ENCODE measurements at places on chromosomes 4 and X.

- DNase-seq: no peak
Measured at GRCh38 chr4:179225594-179225993, 1783.4 kb upstream of the AGA start.

- DNase-seq: no peak
Measured at GRCh38 chrX:133796282-133796681, 189.1 kb downstream of the GPC3 start.

- DNase-seq: no peak
Measured at GRCh38 chrX:85026170-85026569, 22.5 kb downstream of the APOOL start.

- no peak for DNase-seq
Measured at GRCh38 chr4:74631338-74631737, 163.0 kb downstream of the BTC start.

GRCh38 chrX:21171181-21171580, 203.0 kb upstream of the CNKSR2 start:
- no peak for DNase-seq

GRCh38 chrX:68443155-68443868, 10.0 kb upstream of the OPHN1 start:
- DNase-seq: no peak

- DNase-seq: no peak
Measured at GRCh38 chrX:131827935-131828334, 195.2 kb upstream of the STK26 start.

DNA sequence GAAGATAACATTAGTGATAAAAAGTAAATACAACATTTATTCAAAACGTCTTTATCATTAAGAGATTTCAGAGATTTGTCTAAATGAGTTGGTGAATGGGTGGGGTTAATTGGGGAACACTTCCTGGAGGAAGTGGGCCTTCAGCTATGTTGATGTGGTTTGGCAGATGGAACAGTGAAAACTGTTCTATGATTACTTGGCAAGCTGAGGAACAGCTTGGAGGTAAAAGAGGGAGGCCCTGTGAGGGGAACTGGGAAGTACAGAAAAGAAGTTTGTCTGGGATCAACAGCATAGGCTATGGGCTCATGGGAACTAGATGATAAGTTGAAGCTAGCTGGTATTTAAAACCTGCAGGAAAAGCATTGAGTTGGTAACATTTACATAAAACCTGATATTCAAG, 26.0 kb downstream of the OCRL start:
- no peak for DNase-seq

DNA sequence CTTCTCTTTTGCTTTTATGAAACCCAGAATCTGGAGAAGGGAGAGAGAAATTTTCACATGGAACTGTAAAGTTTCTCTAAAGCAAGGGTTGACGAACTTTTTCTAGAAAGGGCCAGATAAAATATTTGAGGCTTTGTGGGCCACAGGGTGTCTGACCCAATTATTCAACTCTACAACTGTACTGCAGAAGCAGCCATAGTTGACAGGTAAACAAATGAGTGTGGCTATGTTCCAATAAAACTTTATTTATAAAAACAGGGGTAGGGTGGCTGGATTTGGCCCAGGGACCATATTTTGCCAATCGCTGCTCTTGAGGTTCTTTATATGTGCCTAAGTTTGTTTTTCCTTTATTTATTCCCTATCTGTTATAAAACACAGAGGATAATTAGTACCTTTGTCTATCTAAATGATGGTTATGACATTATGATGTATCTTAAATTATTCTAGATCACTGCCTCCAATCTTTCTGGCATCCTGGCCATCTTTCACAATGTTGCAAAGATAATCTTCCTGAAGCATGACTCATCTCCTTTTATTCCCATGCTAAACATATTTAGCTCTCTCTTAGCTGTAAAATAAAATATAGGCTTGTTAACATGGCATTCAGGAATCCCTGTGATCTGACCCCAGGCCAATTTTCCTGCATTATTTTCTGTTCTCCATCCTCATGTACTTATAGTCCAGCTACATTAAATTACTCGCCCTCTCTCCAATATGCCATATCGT, 106.8 kb upstream of the CBLL2 start:
- no peak for DNase-seq

GRCh38 chr4:165612936-165613335, 234.1 kb downstream of the CPE start:
- DNase-seq: no peak

DNA sequence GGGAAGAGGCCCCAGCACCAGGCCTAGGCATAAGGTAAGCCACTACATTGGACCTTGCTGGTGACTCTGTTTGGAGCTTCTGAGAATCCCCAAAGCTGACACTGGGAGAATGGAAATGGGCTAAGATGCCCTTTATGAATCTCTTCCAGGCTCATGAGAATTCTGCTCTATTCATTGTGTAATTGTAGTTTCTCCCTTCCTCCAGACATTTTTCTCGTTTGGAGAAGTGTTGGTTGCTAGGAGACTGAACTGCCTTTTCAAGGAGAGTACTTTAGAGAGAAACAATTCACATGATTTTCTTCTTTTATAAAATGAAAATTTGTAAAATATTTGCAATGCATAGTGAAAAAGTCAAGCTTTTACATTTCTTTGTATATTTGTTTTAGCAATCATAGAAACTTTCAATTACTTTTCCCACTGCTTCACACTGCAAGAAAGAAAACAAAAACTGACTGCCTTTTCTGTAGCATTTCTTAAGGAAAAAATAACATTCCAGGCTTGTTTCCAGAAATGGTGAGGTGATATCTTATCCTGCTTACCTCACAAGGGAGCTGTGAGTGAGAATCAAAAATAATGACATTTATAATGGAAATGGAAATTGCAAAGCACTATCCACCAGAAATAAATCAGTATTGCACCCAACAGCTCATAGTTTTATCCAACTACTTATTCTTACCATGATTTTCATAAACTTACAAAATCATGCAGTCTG, 24.9 kb upstream of the DCHS2 start:
- no peak for DNase-seq

- DNase-seq: no peak
Measured at GRCh38 chrX:154714925-154715324, 36.0 kb downstream of the GAB3 start.

- no peak for DNase-seq
Measured at GRCh38 chr4:56531823-56532222, 26.2 kb downstream of the ARL9 start.

DNA sequence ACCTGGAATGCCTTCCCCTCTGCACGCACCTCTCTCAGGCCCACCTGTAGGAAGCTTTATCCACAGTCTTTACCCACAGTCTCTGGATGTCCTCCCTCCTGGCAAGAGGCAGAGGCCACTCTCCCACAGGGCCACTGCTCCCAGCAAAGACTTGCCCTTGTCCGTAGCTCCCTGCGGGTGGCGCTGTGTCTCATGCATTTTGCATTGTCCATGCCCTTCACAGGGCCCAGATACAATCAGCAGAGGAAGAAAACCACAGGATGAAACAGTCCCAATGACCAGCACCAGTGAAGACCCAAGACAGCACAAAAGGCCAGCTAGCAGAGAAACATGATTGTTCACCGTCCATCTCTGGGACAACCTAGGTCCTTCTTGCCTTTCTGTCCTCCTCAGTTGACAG, 2.1 kb upstream of the NSG1 start:
- DNase-seq: peak; percentile 62

- DNase-seq: no peak
Measured at GRCh38 chr4:125626946-125627345, 312.2 kb downstream of the FAT4 start.

- no peak for DNase-seq
Measured at GRCh38 chr4:41052287-41052686, 162.1 kb downstream of the APBB2 start.

- DNase-seq: no peak
Measured at GRCh38 chr4:1927675-1928074, 56.5 kb downstream of the NSD2 start.

- DNase-seq: no peak
Measured at GRCh38 chr4:55561889-55562288, 15.2 kb upstream of the CLOCK start.

DNA sequence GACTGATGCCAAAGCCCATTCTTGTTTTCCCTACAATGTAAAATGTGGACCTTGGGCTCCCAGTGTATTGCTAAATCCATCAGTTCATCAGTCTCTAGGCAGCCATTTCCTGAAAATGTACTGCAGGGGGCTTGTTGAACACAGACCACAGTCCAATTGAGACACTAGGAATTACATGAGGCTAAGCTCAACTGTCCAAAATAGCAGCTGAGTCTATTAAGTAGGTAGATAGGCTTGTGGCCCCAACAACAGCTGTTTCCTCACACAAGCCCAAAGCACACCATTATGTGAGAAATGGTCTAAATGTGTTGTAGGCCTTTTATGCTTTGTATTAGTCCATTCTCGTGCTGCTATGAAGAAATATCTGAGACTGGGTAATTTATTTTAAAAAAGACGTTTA, 60.0 kb upstream of the PAK3 start:
- DNase-seq: no peak

DNA sequence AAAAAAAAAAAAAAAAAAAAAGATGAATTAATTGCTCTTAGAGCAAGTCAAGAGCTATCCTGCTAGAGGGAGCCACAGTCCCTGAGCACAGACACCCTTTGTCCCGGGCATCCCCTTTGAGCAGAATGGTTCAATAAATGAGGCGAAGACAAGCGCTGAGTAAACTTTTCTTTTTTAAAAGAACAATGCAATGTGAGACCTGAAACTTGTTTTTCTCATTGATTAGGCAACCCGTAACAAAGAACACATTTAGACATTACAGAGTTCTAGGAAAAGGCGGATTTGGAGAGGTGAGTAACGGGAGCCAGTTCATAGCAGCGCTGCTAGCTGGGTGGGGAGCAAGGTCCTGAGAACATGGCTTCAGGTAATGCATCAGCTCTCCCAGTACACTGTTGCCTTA, 46.1 kb downstream of the GRK4 start:
- no peak for DNase-seq

- no peak for DNase-seq
Measured at GRCh38 chr4:189773909-189774308, 166.8 kb upstream of the FRG1 start.

GRCh38 chr4:90171491-90171890, 44.3 kb downstream of the CCSER1 start:
- no peak for DNase-seq

DNA sequence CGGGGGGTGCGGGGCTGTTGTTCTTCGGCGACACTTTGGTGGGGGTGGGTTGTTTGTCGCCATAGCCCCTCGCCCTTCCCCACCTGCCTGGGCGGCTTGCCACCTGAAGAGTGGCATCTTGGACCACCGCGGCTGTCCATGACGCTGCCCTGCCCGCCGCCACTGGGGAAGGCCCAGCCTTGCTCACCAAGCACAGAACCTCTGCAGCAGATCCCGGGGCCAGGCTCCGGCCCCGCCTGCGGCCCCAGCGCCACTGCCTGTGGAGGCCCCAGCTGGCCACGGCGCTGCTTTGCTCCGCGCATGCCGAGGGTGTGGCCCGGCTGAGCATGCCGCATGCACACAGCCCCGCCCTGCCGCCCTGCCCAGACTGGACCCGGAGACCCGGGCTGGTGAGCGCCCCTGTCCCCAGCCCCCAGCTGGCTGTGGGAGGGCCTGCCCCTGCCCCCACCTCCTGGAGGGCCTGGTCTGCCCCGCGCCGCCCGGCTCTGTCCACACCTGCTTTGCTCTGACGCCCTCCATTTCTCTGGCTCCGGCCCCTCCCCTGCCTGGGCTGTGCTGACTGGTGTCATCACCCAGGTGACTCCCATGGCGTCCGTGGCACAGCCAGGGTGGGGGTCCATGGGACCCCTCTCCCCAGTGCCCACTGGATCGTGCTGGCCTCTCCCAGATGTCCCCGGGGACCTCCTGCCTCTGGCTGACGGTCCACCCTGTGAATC, 5.3 kb downstream of the NAT8L start:
- DNase-seq: no peak

- no peak for DNase-seq
Measured at GRCh38 chr4:92646826-92647225, 343.1 kb downstream of the GRID2 start.

DNA sequence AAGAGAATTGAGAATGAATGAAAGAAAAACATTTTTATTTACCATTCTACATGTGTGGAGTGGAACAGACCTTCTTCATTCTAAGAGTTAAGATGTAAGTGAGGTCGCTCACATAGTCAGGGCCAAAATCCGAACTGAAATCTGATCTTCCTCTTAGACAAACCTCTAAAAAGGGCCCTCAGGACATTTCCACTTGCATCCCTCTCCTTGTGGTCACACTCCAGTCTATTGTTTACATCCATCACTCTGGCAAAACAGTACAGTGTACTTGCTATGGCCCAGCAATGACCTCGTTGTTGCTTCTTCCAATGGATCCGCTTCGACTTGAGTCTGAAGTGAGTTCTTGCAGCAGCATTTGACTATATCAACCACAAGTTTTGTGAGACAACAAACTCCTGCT, 54.2 kb downstream of the MOSPD2 start:
- no peak for DNase-seq

DNA sequence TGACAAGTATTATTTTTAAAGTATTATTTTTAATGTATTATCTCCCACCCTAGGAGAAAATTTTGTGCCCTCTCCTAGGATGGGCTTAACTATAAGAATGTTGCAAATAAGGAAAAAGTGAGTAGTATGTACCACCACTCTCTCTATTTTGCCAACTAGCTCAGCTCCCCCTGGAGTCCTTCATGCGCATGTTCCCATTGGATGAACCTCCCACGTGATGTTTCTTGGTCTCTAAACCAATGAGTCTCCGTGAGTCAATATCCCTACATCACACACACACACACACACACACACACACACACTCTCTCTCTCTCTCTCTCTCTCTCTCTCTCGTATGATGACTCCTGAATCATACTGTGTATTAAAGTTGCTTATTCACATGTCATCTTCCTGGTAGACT, 129.7 kb upstream of the ZFP42 start:
- DNase-seq: no peak

DNA sequence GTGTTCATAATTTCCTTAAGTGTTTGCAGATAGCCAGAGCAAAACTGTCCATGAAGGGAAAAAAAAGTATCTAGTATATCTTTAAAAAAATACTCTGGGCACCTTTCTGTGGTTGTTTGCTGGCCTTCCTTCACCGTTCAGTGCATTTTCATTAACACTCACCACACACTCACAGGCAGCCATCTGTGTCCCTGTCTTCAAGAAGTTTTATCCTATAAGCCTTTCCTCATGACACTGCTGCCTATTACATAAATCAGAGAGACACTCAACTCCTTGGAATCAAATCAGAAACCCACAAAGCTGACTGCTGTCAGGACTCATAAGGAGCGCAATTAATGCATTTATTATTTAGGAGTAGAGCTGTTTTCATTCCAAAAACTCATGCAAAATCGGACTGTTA, 1720.2 kb downstream of the PCDH7 start:
- peak; percentile 28 for DNase-seq

GRCh38 chr4:169110633-169111032, 100.6 kb upstream of the CBR4 start:
- no peak for DNase-seq

GRCh38 chrX:18353931-18354368, 538 bp downstream of the SCML2 start:
- DNase-seq: peak; percentile 16

DNA sequence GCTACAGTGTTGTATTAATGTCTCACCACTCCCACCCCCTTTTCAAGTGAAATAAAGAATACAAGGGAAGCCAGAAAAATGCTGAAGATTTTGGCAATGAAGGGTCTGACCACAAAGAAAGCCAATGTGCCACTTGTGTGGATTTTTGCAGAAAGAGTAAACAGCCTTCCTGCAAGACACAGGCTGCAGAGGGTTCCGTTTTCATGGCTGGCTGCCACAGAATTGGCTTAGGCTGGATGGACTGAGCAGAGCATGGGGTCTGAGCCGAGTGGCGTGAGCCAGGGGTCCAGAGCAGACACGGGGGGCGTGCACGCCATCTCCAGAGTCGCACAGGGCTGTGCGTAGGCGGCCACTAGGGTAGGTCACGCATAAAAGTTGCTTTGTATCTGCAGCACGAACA, 69.2 kb downstream of the MTNR1A start:
- peak; percentile 72 for DNase-seq

Measured in retina (tissue), 1 donor.